ENCODE measurements at places on chromosomes 16 and 17.

- no peak for DNase-seq
These were observed 41.2 kb downstream of the EMP2 start for GRCh38 chr16:10539236-10539635.

GRCh38 chr16:68608330-68608729 lies 36.8 kb upstream of the CDH3 start:
- DNase-seq, result no peak

DNA sequence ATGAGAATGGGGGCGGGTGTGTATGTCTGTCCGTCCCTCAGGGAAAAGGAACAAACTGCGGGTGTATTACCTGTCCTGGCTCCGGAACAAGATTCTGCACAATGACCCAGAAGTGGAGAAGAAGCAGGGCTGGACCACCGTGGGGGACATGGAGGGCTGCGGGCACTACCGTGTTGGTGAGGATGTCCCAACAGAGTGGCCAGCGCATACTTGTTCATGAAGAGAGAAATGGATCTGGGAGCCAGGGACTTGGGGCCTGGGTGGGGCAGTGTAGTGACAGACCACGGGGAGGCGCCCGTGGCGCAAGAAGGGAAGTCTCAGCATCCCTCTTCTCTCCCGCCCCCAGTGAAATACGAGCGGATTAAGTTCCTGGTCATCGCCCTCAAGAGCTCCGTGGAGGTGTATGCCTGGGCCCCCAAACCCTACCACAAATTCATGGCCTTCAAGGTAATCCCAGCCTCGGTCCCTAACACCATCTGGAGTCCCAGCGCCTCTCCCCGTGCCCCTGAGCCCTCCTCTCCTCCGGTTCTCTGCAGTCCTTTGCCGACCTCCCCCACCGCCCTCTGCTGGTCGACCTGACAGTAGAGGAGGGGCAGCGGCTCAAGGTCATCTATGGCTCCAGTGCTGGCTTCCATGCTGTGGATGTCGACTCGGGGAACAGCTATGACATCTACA lies 3.5 kb upstream of the C17orf107 start:
- no peak for DNase-seq

DNA sequence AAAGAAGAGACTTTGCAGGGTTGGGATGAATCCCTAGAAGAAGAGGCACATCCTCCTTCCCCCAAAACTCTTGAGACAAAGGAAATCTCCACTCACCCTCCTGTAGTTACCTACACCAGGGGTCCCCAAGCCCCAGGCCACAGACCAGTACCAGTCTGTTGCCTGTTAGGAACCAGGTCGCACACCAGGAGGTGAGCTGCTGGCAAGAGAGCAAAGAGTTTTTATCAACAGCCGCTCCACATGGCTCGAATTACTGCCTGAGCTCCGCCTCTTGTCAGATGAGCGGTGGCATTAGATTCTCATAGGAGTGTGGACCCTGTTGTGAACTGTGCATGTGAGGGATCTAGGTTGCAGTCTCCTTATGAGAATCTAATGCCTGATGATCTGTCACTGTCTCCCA lies 98.9 kb downstream of the CCT6B start:
- DNase-seq, result no peak

DNA sequence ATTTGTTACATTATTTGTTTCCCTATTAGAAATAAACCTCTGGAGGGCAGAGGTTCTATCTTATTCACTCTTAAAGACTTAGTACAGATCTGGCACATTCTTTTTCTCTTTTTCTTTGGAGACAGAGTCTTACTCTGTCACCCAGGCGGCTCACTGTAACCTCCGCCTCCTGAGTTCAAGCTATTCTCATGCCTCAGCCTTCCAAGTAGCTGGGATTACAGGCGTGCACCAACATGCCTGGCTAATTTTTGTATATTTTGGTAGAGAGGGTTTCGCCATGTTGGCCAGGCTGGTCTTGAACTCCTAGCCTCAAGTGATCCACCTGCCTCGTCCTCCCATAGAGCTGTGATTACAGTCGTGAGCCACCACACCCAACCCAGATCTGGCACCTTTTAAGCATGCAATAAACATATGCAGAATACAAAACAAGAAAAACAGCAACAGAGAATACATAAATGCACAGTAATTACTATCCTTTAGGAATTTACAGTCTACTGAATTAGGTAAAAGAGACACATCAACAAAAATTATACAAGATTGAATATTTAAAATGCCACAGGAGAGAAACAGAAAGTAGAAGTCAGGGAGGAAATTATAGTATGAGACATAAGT lies 52.1 kb downstream of the GPATCH8 start:
- DNase-seq, result no peak

DNA sequence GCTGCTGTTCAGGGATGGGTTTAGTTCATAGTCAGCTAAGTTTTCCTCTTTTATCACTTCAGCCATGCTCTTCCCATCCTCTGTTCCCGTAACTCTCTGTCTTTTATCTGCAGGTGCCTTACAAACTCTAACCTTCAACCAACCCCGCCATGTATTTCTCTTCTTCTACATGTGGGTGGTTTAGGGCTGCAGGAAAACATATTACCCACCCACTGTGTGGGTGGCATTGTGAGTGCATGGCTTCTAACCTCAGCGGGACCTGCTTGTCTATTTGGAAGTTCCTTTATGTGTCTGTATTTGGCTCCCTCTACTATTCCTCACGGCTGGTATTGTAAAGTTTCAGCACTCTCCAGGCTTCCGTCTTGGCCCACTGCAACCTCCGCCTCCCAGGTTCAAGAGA lies 39.0 kb upstream of the TANC2 start:
- DNase-seq, result no peak

- DNase-seq, result no peak
These were observed 30.0 kb downstream of the B9D1 start for GRCh38 chr17:19332371-19333131.
